ENCODE measurements at places on chromosomes 2 and 18.

- DNase-seq = no peak
Measured at GRCh38 chr2:200747668-200748618, 63.8 kb upstream of the BZW1 start.

GRCh38 chr2:10814571-10815331 is 2.2 kb upstream of the PDIA6 start:
- DNase-seq = no peak

DNA sequence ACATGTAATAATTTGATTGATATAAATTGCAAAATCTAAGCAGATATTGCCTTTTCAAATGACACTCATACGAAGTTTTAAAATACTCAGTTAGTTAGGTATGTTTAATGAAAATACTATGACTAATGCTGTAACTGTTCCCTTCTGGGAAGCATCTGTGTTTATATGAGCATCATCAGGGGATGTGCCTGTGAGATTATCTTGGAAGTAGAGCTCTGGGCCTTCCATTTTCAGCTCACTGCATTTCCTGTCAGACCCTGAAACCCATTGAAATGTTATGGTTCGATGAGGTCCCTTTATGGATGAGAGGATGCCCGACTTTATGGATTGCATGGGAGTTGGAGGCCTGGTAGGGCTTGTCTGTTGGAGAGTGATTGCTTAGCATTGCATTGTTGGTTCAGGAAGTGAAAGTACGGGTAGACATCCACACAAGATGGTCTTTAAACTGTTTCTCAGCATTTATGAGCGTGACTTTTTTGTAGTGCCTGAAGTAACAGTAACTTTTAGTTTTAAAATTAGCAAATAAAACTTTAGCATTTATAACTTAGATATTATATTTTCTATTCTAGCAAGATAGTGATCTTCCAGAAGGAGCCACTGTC is 28.7 kb downstream of the ELP2 start:
- DNase-seq = no peak

DNA sequence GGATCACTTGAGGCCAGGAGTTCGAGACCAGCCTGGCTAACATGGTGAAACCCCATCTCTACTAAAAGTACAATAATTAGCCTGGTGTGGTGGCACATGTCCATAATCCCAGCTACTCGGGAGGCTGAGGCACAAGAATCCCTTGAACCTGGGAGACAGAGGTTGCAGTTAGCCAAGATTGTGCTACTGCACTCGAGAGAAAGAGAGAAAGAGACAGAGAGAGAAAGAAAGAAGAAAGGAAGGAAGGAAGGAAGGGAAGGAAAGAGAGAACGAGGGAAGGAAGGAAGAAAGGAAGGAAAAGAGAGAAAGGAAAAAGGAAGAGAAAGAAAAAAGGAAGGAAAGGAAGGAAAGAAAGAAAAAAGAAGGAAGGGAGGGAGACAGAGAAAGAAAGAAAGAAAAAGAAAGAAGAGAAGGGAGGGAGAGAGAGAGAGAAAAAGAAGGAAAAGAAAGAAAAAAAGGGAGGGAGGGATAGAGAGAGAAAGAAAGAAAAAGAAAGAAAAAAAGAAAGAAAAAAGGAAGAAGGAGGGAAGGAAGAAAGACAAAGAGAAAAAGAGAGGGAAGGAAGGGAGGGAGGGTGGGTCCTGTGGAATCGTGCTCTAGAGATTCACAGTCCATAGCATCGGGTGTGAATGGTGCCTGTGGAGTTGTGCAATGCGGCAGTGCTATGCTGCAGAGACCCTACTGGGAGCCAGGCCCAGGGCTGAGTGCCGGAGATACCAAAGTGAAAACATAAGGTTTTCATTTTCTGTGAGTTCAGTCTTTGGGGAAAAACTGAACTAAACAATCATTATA is 4.6 kb upstream of the SDC1 start:
- no peak for DNase-seq

DNA sequence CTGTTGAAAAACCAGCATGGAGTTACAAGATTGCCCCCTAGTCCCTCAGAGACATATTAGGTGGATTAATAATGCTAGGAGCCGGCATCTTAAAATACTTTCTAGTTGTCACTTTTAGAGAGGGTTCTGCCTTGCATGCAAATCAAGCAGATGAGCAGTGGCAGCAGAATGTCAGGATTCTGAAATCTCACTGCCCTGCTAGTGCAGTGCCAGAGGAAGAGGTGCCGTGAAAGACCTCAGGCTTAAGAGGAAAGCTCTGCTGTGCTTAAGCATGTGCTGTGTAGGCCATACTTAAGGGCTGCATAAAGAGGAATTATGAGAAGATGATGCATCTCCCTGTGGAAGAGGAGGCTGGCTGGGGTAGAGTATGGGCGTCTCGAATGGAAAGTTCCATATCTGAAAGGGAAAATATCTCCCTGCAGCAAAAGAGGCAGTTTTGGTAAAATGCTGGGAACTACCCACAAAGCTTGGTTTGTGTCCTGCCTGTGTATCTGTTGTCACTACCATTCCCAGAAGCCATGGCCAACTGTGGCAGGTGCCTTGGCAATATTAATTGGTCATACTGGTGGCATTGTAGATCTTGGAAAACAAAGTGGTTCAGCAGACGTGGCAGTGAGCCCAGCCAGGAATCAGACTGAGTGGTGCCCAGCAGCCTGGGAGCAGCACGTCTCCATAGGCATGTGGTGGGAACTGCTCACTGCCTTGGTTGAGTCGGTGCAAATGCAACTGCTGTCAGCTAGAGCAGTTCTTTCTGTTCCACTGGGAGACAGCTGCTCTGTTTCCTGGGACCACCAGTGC is 131.9 kb downstream of the EVA1A start:
- peak; percentile 35 for DNase-seq

DNA sequence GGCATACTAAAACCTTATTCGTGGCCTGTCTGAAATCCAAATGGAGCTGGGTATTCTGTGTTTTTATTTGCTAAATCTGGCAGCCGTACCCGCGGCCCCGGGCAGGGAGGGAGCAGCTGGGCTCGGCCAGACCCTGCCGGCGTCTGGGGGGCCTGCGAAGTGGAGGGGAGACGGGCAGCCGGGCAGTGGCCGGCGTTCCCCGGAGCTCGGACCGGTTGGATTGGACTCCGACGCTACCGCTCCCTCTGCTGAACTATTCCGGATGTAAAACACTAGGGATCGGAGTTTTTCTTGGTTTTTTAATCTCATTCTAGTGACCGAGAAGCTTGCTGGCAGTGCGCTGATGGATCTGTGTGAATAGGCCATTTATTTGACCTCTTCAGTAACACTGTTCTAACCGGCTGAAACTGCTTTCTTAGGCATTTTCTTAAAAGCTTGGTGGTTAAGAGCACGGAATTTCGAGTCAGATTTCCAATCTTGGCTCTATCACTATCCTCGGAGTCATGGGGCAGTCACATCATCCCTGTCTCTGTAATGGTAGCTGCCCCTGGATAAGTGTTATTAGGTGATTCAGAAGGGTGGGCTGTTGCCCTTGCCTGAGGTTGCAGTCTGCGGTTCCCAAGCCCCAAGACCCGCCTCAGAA is 694 bp downstream of the UNC50 start:
- peak; percentile 27 for DNase-seq

DNA sequence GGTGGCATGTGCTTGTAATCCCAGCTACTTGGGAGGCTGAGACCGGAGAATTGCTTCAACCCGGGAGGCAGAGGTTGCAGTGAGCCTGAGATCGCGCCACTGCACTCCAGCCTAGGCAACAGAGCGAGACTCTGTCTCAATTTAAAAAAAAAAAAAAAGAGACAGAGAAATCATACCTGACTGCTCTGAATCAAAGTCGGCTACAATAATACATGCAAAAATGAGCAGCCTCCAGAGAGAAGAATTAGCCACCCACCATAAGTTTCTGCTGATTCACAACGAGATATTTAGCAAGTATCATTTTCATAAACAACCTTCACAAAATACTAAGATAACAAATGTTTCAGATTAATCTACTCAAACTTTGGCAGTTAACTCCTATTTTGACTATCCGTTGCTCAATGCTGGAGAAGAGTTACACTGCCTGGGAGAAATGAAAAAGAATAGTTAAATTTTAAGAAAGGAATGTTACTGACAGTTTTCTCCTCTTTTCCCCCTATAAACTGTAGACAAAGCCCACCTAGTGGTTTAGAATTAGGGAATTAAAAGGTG is 1.5 kb downstream of the OSBPL1A start:
- DNase-seq = no peak

GRCh38 chr2:43070676-43071502 is 155.5 kb downstream of the ZFP36L2 start:
- DNase-seq = no peak

GRCh38 chr2:203661279-203661908 is 45.0 kb upstream of the CD28 start:
- no peak for DNase-seq

- DNase-seq = no peak
Measured at GRCh38 chr18:77299706-77300105, 50.1 kb downstream of the GALR1 start.

DNA sequence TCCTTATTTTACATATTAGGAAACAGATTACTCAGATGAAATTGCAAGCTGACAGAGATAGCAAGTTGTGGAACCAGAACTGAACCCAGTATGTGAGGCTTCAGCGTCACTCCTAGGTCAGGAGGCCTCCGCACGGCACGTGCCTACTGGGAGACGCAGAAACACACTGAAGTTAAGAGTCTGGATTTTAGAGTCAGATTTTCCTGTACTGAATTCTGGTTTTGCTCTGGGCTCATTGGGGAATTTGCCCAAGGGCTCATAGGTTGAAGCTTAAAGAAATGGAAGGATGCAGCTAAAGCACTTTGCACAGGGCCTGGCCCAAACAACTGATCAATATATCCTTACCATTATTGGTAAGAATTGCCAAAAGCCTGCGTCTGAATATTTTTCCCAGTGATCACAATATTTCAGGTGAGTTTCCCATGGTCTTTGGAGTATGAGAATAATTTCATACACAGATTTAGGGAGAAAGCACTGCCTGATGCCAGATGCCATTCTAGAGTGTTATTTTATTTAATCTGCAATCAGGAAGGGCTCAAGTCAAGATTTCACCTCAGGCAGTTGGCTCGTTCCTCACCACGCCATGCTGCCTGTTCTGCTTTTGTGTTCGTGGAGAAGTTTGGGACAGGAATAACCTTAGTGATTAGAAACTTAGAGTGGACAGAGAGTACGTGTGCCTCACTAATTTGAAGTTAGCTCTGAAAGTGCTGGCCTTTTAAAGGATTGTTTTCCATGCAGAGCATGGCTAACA is 331.9 kb downstream of the MYCN start:
- no peak for DNase-seq

DNA sequence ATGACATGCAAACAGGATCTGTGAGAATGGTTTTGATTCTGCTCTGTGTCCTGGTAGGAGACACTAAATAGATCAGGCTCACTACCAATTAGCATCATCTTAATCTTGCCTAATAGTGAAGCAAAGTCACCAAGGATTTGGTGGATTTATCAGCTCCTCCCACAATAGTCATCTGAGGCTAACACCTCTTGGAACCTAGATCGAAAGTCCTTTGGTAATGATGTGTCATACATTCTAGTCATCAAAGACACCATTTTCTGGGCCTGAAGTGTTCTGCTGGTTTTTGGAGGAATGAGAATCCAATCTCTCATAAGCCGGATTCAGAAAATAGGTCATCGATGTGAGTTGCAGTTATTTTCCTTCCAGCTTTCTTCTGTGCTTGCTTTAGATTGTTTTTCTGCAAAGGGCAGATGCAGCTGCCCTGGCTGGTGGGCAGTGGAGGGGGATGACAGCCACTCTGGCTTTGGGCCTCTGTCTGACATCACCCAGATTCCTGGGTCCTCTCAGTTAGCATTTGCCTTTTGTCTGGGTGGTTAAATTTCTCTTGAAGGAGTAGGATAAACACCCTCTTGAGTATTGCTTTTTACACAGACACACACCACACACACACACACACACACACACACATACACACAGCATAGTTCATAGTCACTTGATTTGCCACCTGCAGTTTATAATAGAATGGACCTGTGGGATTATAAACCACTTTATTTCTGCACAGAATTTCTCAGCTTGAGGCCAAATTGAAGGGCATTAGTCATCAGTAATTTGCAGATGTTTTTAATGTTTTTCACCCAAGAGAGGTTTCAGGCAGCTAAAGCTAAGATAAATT is at the start of gene MYO3B:
MYO3B (plus strand) TSS at position 198 of the 832 bp plus-strand sequence; CDS start at position 339, 141 bp downstream.
- peak; percentile 12 for DNase-seq

GRCh38 chr2:44230378-44230777 is 44.9 kb upstream of the SLC3A1 start:
- DNase-seq = no peak

DNA sequence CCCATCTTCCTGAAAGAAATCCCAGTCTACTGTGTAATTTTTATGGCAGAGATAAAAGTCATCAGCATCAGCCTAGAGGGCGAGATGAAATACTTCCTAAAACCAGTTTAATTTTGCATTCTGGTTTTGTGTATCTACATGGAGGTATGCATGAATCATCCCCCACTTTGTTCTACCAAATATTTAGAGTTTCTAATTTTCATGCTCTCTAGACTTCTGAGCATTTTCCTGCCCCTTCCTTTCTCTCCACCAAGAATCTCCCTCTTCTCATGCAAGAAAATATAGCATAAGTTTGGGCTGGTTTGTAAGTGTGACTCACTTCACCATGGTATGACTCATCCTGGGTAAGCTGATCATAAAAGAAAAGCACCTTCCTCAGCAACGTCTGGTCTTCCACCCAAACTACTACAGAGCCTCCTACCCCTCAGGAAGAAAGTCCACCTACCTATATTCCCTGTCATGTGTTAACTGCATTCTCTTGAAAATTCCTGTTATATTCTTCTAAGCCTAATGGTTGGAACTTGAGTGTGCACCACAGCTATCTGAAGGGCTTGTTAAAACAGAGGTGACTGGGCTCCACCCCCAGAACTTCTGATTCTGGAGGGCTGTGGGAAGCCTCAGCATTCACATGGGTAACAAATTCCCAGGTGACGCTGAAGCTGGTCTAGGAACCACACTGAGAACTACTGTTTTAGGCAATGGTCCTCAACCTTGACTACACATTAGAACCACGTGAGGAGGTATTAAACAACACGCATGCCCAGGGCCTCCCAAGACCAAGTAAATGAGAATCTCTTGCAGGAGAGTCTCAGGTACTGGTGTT is 37.4 kb upstream of the RAPGEF4 start:
- no peak for DNase-seq

DNA sequence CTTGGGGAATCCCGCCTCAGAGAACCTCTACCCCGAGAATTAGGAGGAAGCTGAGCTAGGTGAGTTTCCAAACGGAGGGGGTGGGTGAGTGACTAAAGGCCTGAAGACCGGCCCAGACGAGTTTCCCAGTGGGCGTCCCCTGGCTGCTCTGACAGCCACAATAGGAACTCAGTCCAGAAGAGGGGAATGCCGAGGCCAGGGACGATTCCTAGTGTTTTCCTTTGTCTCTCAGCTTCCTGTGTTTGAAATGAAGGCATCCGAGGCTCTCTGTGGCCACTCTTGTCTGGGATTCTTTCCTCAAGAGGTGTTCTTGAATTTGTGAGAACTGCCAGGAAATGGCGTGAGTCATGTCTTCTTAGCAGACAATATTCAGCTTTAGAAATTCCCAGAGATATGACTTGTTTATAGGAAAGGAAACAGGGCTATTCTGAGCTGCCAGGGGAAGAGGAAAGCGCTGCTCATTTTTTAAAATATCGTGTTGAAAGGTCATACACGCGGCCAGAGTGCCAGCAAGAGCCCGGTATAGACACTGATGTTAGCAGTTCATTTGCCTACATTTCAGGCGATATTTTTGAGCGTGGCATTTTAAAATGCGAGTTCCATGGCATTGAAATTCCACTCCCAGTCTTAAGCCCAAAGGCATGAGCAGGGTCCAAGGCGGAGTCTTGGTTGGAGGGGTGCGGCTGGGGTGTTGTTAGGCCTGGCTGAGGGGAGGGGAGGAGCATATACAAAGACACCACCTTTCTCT is 169.1 kb upstream of the KLF7 start:
- peak; percentile 68 for DNase-seq

- DNase-seq = no peak
Measured at GRCh38 chr18:49819071-49819662, 5.8 kb upstream of the ACAA2 start.

Data from thyroid gland (tissue), 4 donors.